Suprapubic skin (tissue), 4 donors: ENCODE measurements at places on chromosomes 6 and 20.

DNA sequence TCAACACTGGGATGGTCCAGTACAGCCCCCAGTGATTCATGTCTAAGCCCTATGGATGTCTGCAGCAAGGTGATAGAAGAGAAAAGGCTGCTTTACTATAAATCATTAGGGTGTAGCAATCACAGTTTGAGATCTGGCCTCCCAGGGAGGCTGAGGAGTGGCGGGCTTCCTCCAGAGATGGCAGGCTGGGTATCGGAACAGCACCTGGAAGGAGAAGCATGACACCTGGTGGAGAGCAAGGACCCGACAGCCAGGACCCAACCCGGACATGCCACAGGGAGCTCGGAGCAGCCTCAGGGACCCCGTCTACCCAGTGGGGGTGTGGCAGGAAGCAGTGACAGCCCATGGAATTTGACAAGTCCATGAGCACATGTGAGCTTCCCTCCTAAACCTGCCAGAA lies 114.8 kb upstream of the CD93 start:
- no peak overlapping the region for H3K4me3 ChIP-seq
- H3K4me1 ChIP-seq = peaks cover 31% of the 10 kb centered on the region
- DNase-seq = no peak
- no peaks in the 10 kb centered on the region for H3K27me3 ChIP-seq

DNA sequence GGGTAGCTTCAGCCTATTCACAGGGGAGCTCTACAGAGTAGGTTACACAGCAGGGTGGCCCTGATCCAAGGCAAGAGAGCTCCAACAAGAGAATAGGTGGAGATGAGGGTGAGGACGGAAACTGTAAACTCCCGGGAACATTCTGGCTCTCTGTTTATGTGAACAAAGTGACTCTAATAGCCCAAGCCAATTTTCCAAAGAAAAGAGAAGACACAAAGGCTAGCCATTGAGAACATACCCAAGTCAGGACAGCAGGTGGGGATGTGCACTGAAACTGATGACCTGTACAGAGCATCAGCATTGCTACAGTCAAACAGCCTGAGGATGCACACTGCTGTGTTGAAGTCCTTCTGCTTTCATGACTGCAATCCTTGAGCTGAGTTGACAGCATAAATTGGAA lies 136.0 kb upstream of the TOP1 start:
- DNase-seq = no peak
- peaks cover 6% of the 10 kb centered on the region for H3K4me1 ChIP-seq
- no peak overlapping the region for H3K27ac ChIP-seq

GRCh38 chr6:157110607-157111006 lies 212.7 kb downstream of the TMEM242 start:
- H3K27me3 ChIP-seq = no peaks in the 10 kb centered on the region
- H3K4me1 ChIP-seq = peaks cover 12% of the 10 kb centered on the region
- no peak for DNase-seq
- H3K4me3 ChIP-seq = no peak overlapping the region

GRCh38 chr6:68527691-68528090 lies 107.4 kb upstream of the ADGRB3 start:
- no peak overlapping the region for H3K4me3 ChIP-seq
- no peaks in the 10 kb centered on the region for H3K27me3 ChIP-seq
- H3K36me3 ChIP-seq = no peaks in the 10 kb centered on the region
- no peak overlapping the region for H3K27ac ChIP-seq

DNA sequence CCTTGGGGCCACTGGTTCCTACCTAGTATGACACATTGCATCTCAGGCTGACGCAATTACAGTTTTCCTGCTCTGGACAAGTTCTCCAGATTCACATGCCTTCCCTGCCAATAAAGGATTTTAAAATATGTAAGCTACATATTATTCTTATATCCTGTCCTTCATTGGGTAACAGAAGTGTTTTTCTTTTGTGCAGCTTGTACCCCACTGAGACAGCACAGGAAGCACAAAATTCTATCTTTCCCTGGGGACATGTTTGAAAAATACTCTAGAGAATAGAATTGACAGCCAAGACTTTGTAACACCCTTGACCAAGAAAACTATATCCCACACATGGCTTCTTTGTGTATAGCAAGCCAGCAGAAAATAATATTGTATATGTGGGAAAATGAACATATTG lies 456.8 kb downstream of the MAFB start:
- no peaks in the 10 kb centered on the region for H3K36me3 ChIP-seq
- H3K27ac ChIP-seq = no peak overlapping the region
- H3K4me3 ChIP-seq = no peak overlapping the region
- DNase-seq = no peak
- H3K4me1 ChIP-seq = peaks cover 7% of the 10 kb centered on the region
